Activated T-helper 1 cell treated with Interleukin-2 at 50 U/mL for 16 hours (primary cell): ENCODE measurements at places on chromosomes 1 and 21.

- DNase-seq, result no peak
Observed at GRCh38 chr1:237927198-237927597, 36.5 kb upstream of the ZP4 start.

- no peak for DNase-seq
Observed at GRCh38 chr1:210883821-210884220, 250.1 kb downstream of the KCNH1 start.

DNA sequence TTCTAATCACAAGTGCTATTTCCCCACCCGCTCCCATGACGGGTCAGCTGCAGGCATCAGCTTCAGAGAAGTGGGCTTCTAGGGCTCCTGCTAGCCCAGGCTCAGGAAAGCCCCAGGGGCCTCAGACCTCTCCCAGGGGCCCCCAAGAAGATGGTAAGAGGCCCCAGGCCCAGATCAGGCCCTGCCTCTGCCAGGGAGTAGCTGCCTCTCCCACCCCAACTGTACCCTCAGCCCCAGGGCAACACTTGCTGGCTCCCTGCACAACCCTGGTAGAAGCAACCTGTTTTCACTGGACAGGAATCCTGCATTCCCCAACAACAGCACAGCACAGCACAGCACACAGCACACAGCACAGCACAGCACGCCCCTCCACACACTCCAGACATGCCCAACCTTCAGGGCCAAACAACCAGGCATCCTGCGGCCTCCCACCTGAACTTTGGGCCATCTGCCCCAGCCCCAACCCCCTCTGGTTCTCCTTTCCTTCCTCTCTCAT, 6.5 kb downstream of the BLACAT1 start:
- DNase-seq, result no peak

- DNase-seq, result no peak
Observed at GRCh38 chr1:20928146-20928545, 141.0 kb upstream of the HP1BP3 start.

- DNase-seq, result no peak
Observed at GRCh38 chr1:198019126-198019525, 102.0 kb downstream of the LHX9 start.

- no peak for DNase-seq
Observed at GRCh38 chr1:193520472-193520871, 334.1 kb upstream of the B3GALT2 start.

DNA sequence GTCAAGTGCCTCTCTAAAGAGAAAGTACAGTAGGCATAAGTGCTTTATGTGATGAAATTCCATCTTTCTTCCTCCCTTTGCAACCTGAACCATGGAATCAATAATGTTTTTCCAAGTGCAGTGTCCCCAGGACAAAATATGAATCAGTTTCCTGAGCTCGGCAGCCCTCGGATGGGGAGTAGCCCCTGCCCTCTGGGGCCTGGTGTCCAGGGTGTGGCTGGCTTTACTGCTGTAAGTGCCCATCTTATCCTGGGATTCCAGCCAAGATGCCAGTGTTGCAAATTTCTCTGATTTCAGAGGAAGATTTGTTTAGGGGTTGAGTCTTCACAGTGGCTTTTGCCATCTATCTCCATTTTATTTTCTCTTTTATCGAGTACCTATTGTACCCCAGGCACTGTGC, 40.5 kb upstream of the SRP9 start:
- no peak for DNase-seq

GRCh38 chr1:211713231-211713630, 37.8 kb upstream of the NEK2 start:
- no peak for DNase-seq

GRCh38 chr1:231421546-231421970, 529 bp downstream of the EGLN1 start:
- no peak for DNase-seq

- DNase-seq, result no peak
Observed at GRCh38 chr1:43048601-43049011, 89.9 kb upstream of the SLC2A1 start.

- DNase-seq, result no peak
Observed at GRCh38 chr1:113779542-113779941, 20.3 kb upstream of the PHTF1 start.

- no peak for DNase-seq
Observed at GRCh38 chr1:983798-984475, 2.0 kb upstream of the PERM1 start.

GRCh38 chr1:89277725-89278124, 5.1 kb upstream of the GBP5 start:
- DNase-seq, result no peak

DNA sequence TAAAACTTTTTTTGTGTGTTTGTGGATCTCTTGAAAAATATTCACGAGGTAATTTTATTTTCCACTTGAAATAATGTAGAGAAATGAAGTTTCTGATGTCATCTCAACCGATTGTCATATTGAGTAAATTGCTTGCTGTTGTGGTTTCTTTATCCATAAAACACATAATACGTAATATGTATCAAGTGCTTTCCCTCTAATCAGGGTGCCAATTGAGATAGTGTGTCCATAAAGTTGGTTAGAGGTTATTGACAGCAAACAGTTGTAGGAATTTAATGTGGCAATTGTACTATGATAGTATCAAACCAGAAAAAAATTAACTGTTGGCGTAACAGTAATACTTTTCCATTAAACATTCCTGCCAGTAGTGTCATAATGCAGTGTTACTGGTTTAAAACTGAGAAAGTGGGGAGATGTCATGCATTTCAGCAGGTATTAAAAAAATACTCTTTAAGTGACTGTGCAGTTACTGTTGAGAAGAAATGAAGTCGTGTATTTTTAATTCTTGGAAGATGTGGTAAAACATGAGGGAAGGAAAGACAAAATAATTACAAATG, 38.3 kb downstream of the USP25 start:
- DNase-seq, result no peak

- DNase-seq, result no peak
Observed at GRCh38 chr1:85065550-85065949, 17.2 kb upstream of the MCOLN3 start.

GRCh38 chr1:239361403-239361802, 25.0 kb upstream of the CHRM3 start:
- no peak for DNase-seq

- no peak for DNase-seq
Observed at GRCh38 chr21:31409831-31410487, 65.9 kb upstream of the TIAM1 start.

- no peak for DNase-seq
Observed at GRCh38 chr1:174883409-174883808, 116.3 kb upstream of the CACYBP start.

DNA sequence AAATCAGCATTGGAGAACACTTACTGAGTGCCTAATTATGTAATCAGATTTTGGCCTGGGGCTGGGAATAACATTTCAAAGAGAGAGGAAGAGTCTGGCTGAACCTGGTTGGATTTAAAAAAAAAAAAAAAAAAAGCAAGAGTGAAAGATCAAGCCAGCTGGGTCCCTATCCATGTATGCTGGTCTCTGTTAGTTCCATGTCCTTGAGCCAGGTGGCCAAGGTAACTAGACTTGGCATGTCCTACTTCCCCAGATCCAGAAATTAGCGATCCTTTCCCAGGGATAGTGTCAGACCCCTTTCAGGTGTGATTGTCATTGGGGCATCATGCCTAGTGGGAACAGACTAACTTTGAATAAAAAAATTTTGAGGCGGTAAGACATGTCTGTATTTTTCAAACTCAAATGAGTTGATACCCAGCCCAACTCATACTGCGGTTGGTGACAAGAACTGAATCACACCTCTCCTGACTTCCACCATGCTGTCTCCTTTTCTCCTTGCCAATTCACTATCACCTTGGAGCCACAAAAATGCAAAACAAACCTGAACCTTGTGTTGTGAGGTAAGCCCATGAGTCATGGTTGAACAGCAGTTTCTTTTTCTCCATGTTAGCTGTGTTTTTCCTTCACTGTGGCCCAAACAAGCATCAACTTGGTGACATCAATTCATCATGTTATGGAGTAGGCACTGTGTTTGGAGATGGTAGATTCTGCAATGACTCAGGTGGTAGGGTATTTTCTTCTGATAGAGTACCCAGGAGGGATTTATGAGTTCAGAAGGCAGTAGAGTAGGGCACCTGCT, 24.5 kb upstream of the PPP2R5A start:
- no peak for DNase-seq

- DNase-seq, result no peak
Observed at GRCh38 chr1:158943059-158943458, 11.7 kb downstream of the PYHIN1 start.

- no peak for DNase-seq
Observed at GRCh38 chr21:33481314-33481943, 1.7 kb upstream of the TMEM50B start.

GRCh38 chr1:193141804-193142203, 20.0 kb downstream of the CDC73 start:
- DNase-seq, result no peak

DNA sequence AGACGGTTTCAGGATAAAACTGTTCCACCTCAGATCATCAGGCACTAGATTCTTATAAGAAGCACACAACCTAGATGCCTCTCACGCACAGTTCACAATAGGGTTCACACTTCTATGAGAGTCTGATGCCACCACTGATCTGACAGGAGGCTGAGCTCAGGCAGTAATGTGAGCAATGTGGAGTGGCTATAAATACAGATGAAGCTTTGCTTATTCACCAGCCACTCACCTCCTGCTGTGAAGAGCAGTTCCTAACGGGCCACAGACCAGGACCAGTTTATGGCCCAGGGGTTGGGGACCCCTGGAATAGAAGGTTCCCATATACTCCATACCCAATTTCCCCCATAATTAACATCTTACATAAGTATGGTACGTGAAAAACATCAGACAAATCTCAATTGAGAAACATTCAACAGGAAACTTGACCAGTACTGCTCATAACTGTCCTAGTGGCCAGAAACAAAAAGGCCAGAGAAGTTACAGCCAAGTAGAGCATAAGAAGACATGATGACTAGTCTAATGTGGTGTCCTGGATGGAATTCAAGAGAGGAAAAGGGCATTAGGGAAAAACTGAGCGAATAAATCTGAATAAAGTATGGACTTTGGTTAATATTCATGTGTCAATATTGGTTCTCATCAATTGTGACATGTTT, 24.7 kb upstream of the IGSF5 start:
- DNase-seq, result no peak

DNA sequence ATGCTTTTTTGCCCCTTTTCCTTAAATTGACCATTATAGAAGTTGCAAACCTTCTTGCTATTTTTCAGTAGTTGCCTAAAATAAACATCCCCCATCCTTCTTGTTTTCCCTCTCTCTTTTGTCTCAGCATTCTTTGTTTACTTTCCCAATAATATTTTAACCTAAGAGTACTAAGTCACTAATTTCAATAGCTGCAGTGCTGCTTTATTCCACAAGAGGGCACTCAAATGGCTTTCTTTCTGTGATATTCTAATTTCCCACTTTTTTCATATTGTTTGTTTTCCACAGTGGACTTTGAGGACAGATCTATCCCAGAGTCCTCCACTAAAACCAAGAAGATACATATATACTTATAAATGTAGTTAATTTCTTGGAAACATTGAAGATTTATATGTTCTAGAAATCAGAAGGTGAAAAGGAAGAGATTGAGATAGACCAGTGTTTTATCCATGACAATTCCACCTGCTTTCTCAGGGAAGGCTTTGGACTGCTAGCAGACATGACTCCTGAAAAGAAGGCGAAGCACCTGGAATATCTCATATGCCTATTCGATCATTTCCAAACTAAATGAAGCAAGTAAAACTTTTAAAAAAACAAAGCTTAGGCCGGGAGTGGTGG, 104.8 kb upstream of the GRIK1 start:
- DNase-seq, result no peak

GRCh38 chr1:239952348-239953308, 139.1 kb upstream of the FMN2 start:
- DNase-seq, result no peak

DNA sequence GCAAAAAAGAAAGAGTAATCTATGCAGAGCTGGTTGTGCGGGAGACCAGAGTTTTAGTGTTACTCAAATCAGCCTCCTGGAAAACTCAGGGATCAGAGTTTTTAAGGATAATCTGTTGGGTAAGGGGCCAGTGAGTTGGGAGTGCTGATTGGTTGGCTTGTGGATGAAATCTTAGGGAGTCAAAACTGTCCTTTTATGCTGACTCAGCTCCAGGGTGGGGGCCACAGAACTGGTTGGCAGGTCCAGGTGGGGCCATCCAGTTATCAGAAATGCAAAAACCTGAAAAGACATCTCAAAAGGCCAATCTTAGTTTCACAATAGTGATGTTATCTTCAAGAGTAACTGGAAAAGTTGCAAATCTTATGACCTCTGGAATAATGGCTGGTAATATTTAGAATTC, 3.3 kb downstream of the EXTL2 start:
- no peak for DNase-seq

DNA sequence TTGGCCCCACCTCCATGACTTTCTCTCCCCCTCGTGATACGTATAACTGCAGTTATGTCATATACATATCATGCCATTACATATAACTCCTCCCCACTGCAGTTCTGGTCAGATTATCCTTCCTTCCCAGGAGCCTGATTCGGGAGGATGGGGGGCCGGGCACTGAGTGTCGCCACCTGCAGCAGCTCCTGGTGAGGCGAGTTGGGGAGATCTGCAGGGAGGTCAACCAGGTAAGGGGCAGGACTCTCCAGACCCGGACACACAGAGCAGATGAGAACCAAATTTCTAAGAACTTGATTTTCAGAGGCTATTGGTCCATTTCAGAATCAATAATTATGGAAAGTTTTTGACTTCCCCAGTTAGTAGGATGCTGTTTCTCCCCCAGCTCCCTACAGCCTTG, 19.5 kb downstream of the HYI start:
- DNase-seq, result no peak

GRCh38 chr1:204192046-204192445, 4.2 kb downstream of the KISS1 start:
- DNase-seq, result no peak

DNA sequence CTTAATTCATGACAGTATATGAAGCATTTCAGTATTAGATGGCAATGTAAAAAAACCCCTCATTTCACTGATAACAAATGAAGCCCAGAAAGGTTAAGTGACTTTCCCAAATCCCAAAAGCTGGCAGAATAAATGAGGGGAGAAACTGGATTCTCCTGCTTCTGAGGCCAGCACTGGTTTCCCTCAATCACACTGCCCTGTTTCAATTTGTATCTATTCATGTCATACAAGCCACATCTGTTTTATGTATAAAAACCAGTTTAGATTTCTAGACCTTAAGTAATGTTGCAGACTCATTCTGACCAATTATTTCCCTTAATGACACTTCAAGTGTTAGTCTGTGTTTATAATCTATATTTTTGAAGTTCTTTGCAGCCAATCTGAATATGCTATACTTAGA, 16.8 kb downstream of the PLPPR4 start:
- no peak for DNase-seq

DNA sequence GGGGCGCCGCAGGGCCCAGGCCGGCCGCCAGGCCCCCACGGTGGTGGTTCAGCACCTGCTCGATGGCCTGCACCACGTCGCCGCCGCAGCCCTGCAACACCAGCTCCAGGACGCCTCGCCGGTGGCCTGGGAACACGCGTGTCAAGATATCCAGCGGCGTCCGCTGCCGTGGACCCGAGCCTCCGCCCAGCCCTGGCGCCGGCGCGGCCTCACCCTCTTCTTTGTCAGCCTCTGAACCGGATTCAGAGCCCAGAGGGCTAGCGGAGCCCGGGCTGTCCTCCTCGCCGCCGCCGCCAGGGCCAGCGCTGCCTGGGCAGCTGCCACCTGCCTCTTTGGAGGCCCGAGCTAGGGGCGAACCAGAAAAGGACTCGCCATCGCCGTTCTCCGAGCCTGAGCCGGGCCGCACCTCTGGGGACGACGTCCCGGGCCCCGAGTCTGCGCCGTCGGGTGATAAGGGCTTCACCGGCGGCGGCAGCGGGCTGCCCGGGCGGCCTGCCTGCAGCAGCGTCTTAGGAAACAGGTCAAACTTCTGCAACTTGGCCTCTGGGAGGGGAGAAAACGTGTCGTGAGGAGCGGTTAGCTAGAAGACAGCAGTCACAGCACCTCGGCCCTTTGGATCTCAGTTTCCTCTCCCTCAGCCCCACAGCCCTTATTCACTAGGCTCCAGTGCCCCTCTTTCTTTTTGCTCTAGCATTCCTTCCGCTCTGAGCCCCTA, 3.9 kb downstream of the DMRTA2 start:
- no peak for DNase-seq
